ENCODE measurements at places on chromosomes 12 and 14.

DNA sequence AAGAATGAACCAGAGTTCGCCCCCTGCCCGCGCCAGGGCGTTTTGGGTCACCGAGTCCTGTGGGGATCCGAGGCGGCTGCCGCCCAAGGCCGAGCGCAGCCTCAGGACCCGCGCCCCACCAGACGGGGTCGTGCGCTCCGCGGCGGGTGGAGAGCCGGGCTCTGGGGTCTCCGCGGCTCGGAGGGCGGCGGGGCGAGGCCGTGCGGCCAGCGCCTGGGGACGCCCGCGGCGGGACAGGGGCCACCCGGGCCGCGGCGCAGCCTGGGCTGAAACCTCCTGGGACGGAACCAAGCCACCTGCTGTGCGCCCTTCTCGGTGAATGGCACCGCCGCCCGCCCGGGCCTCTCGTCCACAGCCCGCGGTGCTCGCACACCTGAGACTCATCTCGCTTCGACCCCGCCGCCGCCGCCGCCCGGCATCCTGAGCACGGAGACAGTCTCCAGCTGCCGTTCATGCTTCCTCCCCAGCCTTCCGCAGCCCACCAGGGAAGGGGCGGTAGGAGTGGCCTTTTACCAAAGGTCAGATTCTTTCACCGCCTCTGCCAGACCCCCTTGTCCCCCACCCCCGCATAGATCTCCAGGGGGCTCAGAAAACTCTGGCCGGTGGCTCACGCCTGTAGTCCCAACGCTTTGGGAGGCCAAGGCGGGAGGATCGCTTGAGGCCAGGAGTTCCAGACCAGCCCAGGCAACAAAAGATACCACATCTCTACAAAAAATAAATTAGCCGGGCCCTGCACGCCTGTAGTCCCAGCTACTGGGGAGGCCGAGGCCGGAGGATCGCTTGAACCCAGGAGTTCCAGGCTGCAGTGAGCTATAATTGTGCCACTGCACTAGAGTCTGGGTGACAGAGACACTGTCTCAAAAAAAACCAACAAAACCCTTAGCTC lies 901 bp downstream of the B3GNT4 start:
- DNase-seq, result peak; percentile 56

- DNase-seq, result no peak
These were observed 8.4 kb downstream of the PAPLN start for GRCh38 chr14:73245480-73246325.

- peak; percentile 56 for DNase-seq
These were observed 16.2 kb downstream of the SLC25A29 start for GRCh38 chr14:100289916-100290606.

- DNase-seq, result no peak
These were observed 12.6 kb upstream of the DDX47 start for GRCh38 chr12:12800406-12801180.
